Amniotic epithelial cell (primary cell): ENCODE measurements at places on chromosomes 4 and X.
A peak's percentile ranks its signal among the peaks of the same experiment; 100 is the strongest.

GRCh38 chr4:172188248-172188988 lies 375.2 kb downstream of the GALNTL6 start:
- no peak for DNase-seq

DNA sequence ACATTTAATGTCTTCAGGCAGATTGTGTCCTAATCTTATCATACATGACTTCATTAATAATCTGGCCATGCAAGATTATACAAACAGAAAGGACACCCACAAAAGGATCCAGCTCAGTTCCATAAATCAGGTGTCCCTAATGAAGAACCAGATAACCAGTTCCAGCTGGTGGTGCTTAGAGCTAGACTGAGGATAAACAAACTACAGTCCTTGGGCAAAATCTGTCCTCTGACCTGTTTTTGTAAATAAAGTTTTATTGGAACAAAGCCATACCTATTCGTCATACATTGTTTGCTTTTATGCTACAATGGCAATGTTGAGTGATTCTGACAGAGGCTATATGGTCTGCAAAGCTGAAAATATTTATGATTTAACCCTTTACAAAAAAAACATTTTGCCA lies 199.5 kb downstream of the MID1IP1 start:
- no peak for DNase-seq

GRCh38 chr4:98630737-98631454 lies 27.5 kb downstream of the TSPAN5 start:
- peak; percentile 85 for DNase-seq

GRCh38 chrX:136906921-136907510 lies 26.5 kb upstream of the RBMX start:
- DNase-seq, result no peak

- DNase-seq, result no peak
Measured at GRCh38 chr4:164847016-164847415, 30.0 kb upstream of the APELA start.
